Stimulated activated CD8-positive, alpha-beta memory T cell treated with anti-CD3 and anti-CD28 coated beads, Interleukin-4, amount 100 ng/mL, for 1 hour (primary cell): ENCODE measurements at places on chromosomes 11 and 22.

- no peak for DNase-seq
These were observed 25.2 kb downstream of the RELT start for GRCh38 chr11:73401217-73401923.

DNA sequence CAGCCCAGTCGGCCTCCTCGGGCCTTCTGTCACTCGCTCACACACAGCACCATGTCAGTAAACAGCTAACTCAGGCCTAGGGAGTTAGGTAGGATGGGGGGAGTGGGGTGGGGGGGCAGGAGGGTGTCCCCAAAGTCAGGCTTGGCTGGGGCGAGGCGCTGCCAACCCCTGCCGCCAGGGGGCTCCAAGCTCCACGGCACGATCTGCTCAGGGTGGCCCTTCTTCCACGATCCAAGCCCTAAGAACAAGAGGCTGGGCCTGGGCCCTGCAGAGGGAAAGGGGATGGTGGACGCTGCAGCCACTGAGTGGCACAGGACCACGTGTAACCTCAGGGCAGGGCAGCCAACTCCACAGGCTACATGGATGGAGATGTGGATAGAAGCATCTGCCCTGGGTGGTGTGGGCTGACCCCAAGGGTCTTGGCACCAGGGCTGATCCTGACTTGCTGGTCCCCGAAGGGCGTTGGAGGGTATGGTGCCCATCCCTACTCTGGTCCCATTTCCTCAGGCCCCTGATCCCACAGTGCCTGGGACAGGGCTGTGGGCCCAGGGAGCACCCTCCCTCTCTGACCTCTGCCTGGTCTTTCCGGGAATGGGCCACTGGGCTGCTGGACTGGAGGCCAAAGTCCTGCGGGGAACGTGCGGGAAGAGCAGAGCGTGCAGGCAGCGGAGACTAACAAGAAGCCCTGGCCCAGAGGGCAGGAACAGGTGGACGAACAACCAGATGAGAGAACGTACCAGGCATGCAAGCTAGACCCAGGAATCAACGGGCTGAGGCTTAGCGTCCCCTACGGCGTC lies 29.1 kb upstream of the TXNRD2 start:
- peak; percentile 64 for DNase-seq

GRCh38 chr11:122202161-122202950 lies 86.3 kb upstream of the BLID start:
- no peak for DNase-seq

- DNase-seq, result no peak
These were observed 312.4 kb downstream of the BUD13 start for GRCh38 chr11:116460156-116460920.

DNA sequence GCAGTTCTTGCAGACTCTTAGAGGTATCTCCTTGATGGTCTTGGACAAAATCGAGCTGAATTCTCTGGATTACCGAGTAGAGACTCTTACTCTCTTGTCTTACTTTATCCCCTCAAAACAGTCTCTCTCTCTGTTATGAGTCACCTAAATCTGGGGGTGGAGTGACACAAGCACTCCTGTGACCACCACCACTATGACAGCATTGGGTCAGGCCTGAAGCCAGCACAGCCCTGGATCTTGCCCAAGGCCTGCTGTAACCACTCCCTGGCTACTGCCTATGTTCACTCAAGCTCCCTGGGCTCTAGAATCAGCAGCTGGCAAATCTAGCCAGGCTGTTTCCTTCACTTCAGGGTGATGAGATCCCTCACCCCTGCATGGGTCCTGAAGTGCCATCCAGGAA lies 662.5 kb downstream of the LUZP2 start:
- DNase-seq, result no peak

DNA sequence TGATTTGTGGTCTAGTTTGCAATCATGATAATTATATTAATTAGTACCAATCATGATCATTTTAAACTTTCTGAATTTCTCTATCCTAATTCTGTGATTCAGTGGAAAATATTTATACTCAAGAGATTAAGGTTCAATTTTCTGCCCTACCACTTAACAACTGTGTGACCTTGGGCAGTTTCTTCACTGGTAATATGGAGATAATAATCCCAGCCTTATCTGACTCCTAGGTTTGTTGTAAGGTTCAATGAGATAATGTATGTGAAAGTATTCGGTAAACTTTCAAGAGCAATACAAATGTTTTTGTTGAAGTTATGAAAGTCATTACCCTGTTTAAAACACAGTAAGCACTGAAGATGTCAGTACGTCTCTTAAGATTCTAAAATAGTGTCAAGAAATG lies 36.3 kb downstream of the CSTPP1 start:
- DNase-seq, result no peak

- DNase-seq, result peak; percentile 85
These were observed 15.5 kb upstream of the UPK3A start for GRCh38 chr22:45268958-45269844.

GRCh38 chr22:48488149-48488551 lies 1339.5 kb downstream of the BRD1 start:
- DNase-seq, result no peak

GRCh38 chr11:55572548-55572947 lies 620 bp downstream of the OR4C16 start:
- no peak for DNase-seq

GRCh38 chr11:96464700-96465307 lies 75.0 kb downstream of the JRKL start:
- DNase-seq, result no peak

- no peak for DNase-seq
These were observed 54.4 kb downstream of the GRAMD1B start for GRCh38 chr11:123484448-123484847.

DNA sequence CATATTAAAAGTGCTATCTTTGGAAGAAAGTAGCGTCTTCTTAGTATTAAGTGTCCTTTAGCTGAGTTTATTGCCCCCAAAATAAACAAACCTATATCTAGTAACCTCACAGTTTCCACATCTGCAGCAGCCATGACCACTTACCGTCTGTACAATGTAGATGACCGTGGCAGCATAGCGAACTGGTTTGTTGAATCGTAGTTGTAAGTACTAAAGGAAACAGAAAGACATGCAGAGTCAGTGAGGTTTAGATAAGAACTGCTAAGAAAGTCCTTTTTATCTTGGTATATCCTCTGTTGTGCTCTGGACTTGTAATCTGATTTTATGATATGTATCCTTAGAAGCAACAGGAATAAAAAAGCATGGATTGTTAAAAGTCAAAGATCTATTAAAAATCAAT lies 9.4 kb downstream of the SLC5A12 start:
- DNase-seq, result no peak

DNA sequence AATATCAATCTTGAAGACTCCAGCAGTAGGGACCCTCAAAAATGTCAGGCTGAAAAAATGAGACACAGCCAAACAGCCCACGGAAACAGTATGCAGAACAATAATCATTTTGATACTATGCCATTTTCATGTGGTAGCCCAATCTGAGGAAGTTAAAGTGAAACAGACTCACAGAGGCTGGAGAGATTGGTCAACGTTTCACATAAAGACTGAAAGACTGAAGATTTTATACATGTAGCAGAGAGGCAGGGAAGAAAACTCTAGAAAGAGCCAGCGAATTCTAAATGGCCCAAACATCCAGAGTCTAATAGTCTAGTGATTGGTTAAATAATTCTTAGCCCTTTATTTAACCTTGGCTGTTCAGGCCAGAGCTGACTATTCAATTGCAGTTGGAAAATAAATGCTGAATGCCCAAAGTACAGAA lies 49.4 kb downstream of the MAML2 start:
- DNase-seq, result no peak

GRCh38 chr11:60987577-60988277 lies 16.2 kb downstream of the CD6 start:
- no peak for DNase-seq

- DNase-seq, result no peak
These were observed 1243.9 kb downstream of the LRRC4C start for GRCh38 chr11:40215556-40215955.

DNA sequence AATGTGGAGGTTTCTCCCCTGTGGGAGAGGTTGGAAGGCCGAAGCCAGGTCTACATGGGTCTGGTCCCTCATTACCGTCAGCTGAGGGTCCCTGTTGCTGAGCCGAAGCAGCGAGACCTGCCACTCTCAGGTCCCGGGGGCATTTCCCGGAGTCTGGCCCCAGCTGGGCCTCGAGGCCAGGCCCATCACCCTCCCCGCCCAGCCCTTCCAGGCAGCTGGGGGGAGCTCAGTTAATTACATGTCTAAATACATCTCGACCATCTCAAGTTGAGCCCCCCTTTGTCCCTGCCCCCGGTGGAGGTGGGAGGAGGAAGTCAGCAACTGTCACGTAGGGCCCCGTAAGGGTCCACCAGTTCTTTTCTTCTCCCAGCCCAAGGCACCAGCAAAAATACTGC lies 3.6 kb downstream of the CDKN1C start:
- DNase-seq, result no peak

GRCh38 chr11:131157678-131158077 lies 212.7 kb upstream of the NTM start:
- DNase-seq, result no peak

DNA sequence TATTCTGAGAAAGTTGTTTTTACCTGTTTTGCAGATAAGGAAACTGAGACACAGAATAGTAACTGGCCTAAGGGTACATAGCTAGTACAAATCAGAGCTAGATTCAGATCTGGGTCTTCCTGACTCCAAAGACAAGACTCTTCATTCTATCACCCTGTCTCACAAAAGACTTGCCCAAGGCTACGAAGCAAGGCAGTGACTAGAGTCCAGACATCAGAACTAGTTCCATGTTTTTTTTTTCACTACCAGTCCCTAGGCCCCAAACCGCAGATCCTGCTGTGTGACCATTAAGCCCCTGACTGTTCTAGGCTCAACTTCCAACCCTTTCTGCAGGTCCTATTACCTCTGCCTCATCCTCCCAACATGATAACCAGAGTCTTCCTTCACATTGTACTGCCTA lies 1.5 kb downstream of the BACE1-AS start:
- no peak for DNase-seq

DNA sequence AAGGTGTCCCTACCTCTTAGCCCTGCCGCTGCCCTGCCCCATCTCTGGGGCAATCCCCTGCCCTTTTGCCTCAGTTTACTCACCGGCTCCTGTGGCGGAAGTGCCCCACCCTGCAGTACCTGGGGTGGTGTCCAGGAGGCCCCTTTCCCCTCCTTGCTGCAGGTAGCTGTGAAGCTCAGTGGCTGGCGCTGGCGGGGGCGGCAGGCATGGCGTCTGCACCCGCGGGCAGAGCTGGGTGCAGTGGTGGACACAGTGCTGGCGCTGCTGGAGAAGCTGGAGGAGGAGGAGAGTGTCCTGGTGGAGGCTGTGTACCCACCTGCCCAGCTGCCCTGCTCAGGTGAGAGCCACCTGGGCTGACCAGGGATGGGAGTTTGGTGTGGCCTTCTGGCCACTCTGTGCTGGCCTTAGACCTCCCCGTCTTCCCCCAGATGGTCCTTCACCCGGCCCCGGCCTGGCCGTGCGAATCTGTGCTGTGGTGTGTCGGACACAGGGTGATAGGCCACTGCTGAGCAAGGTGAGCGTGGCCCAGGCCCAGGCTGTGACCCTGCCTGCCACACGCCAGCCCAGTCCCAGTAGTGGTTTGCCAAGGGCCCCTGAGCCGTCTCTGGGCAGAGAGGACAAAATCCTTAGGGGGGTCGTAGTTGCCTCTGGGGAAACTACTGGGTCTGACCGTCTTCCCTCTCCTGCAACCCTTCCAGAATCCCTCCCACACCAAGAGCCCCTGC lies 4.0 kb downstream of the CARNS1 start:
- DNase-seq, result no peak

DNA sequence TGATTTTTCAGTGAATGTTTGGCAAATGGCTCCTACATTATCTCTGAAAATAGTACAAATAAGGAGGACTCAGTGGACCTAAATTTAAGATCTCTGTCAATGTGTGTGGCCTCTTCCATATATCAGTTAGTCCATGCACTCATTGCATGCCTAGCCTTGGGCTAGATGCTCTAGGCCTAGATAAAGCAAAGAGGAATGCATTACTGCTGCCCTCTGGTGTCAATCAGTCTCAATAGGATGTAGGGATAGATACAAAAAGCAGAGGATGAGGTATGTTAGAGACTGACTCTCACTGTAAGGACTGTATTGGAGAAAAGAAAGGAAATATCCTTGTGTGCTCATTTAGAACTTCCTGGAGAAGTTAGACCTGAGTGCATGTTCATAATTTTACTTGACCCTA lies 42.0 kb downstream of the MS4A2 start:
- no peak for DNase-seq

GRCh38 chr11:134755535-134755934 lies 343.5 kb upstream of the B3GAT1 start:
- DNase-seq, result no peak

GRCh38 chr22:24822471-24822870 lies 16.5 kb downstream of the SGSM1 start:
- no peak for DNase-seq

GRCh38 chr11:13073119-13073981 lies 64.2 kb downstream of the RASSF10 start:
- DNase-seq, result no peak

GRCh38 chr11:69823641-69824265 lies 4.5 kb upstream of the FGF3 start:
- no peak for DNase-seq

GRCh38 chr11:69923196-69923595 lies 104.0 kb upstream of the FGF3 start:
- no peak for DNase-seq

- DNase-seq, result no peak
These were observed 951.3 kb upstream of the CHORDC1 start for GRCh38 chr11:91174193-91174592.

GRCh38 chr11:88521399-88521798 lies 183.9 kb upstream of the CTSC start:
- DNase-seq, result no peak

DNA sequence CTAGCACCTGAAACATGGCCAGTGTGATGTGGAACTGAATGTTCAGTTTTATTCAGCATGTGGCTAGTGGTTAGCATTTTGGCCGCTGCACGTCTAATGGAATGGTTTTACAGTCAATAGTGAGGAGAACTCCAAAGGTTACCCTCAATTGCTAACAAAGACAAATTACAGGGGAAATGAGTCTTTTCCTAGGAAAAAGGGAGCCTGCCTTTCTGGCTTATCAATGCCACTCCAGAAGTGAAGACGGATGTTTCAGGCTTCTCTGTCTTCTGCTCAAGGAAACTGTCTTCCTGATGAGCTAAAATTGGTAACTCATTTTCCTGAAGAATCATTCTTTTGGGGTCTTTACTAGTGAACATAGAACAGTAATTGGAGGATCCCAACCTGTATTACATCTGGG lies 84.3 kb upstream of the CRTAM start:
- DNase-seq, result no peak

GRCh38 chr11:76276781-76277155 lies 70.5 kb upstream of the WNT11 start:
- no peak for DNase-seq

GRCh38 chr11:11510939-11511338 lies 110.9 kb downstream of the GALNT18 start:
- no peak for DNase-seq

GRCh38 chr11:14109742-14110141 lies 147.2 kb downstream of the SPON1 start:
- DNase-seq, result no peak

DNA sequence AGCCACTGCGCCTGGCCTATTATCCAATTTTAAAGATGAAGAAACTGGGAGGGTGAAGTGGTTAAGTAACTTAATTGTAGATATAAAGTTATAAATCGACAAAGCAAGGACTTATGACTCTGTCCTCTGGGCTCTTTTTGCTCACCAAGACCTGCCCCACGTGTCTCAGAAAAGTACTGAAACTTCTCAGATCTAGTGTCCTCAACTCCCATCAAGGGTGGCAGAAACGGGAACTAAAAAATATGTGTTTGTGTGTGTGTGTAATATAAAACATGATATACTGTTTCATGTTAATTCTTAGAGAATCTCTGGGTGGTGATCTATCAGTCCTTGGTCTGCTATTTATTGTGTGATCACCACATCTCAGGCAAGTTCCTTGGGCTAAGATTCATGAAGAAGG lies 104.9 kb downstream of the GAB2 start:
- DNase-seq, result no peak

- DNase-seq, result no peak
These were observed 347.6 kb downstream of the CTTN start for GRCh38 chr11:70745941-70746340.
